ENCODE measurements at places on chromosomes 1 and 21.

DNA sequence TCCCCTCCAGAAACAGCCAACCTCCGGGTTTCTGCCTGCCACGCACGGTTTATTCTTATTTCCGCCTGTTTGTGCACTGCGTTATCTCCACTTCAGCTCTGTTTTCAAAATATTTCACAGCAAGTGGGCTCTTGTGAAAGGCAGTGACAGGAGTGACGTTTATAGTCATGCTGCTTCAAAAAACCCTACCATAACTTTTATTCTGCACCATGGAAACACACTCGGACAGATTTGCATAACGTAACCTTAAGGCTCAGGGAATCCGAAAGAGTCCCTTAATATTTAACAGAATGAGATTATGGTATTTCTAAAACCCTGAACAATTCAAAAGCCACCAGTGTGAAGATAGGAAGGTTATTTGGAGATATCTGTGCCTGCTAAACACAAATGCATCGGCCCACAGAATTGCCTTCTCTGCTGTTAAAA, 782 bp upstream of the SDE2 start:
- DNase-seq: no peak

GRCh38 chr1:215543191-215543606, 23.9 kb upstream of the KCTD3 start:
- no peak for DNase-seq

DNA sequence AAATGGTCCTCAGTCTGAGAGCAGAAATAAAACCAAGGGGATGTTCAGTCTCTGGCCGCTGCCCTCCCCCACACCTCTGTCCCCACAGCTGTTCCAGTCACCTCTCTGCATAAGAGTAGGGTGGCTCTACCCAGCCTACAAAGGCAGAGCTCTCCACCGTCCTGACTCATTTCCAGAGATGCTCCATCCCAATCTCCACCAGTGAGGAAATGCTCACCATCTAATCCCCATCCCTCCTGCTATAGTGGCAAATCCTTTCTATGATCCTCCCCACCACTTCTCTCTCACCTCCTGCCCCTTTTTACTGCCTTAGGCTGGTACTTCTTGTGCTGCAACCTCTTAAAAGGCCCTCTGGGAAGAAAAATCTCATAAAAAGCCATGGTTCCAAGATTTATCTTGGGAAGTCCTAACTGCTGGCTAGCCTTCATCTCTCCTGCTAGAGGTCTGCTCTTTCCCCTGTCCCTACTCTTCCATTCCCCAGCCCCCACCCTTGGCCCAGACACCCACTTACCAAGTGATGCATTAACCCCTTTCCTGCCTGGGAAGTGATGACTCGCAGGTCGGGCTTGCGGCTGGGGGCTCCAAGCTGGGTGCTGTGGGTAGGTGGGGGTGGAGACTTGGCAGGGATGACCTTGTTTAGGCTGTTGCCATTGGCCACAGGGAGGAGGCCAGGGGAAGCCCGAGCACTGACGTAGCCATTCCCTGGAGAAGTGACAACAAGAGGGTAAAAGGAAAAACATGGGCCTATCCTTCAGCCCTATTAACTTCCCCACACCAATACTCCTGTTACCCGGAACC, 23.9 kb downstream of the MEF2D start:
- no peak for DNase-seq

- DNase-seq: no peak
These were observed 207.1 kb downstream of the SLC35F3 start for GRCh38 chr1:234111458-234112142.

- no peak for DNase-seq
These were observed 73.6 kb downstream of the RGS13 start for GRCh38 chr1:192709544-192709943.

DNA sequence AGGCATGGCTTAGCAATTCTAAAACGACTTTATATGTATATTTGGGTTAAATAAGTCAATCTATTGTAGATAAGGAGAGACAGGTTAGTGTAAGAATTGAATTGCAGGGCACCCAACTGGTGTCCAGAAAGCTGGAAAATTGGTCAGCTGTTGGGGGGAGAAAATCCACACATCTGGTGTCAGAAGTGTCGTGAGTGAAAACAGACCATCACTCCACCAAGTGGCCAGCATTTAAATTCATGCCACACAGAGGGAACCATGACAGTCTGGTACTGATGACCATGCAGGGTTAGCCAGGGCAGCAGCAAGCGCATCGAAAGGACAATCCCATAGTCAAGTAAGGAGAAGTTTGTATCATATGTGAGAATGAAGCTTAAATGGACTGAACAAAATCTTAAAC, 11.7 kb downstream of the LAX1 start:
- DNase-seq: no peak

GRCh38 chr1:39268112-39268581, 63.7 kb downstream of the MACF1 start:
- peak; percentile 100 for DNase-seq

GRCh38 chr1:90835661-90836344, 118.7 kb upstream of the BARHL2 start:
- no peak for DNase-seq

- DNase-seq: no peak
These were observed 41.5 kb downstream of the MORN1 start for GRCh38 chr1:2349806-2350205.

GRCh38 chr1:147892216-147892615, 10.4 kb upstream of the GJA8 start:
- DNase-seq: no peak

DNA sequence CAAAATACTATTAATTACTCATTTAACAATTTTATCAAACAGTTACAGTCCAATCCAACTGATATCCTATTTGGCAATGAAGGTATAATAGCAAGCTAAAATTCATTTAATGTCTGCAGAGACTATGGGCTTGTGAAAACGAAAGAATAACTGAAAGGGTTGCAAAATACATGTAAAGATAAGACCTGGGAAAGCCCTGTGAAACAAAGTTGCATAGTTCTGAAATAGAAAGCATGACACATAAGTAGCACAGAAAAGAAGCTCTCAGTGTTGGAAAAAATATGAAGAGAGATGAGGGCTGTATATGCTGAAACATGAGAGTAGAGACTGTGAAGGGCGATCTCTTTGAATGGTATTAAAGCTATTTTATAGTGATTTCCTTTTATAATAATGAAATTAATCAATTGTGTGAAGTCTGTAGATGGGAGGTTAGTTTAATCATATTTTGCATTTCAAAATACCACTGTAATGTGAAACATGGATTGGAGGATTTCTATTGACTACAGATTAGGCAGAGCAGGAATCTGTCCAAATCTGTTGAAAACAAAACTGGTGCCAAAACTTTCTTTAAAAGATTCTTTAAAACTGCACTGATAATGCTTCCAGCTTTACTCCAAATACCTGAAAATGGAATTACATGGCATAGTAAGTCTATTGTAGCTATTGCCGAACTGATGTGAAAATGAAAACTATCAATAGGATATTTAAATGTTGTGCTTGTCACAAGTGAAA, 1518.9 kb upstream of the B3GALT2 start:
- DNase-seq: no peak

GRCh38 chr1:234598974-234599616, 10.9 kb downstream of the IRF2BP2 start:
- DNase-seq: no peak
